Naive B cell (primary cell): ENCODE measurements at places on chromosomes 1 and 21.

- DNase-seq: no peak
Observed at GRCh38 chr21:45032977-45033710, 41.2 kb upstream of the ADARB1 start.

- no peak for DNase-seq
Observed at GRCh38 chr1:162035241-162035640, 11.6 kb upstream of the OLFML2B start.

DNA sequence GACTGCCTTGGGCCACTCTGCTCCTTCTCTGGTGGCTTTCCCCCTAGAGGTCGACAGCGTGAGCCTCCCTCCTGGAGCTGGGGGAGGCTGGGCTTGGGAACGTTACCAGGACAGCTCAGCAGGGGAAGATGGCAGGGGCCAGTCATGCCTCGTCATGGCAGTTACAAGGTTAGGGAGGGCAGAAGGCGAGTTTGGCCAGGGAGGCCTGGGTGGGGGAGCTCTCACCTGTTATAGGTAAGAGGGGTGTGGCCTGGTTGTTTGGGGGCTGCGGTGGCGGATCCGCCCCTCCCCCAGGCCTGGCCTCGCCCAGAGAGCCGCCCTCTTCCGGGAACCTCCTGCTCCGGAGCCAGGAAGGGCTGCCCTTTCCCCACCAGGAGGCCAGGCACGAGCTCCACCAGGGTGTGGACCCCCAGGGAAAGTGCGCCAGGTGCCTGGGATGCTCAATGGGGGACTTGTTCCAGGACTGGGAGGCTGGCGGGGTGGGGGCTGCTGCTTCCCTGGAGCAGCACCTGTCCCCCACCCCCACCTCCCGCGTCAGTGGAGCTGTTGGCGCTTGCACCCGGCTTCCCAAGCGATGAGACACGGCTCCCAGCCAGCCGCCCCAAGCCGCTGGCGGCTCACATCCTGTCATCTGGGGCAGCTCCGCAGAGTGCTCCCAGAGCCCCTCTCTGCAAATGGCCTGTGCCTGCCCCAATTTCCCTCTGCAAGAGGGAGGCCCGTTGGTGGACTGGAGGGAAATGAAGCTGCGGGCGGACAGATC, 23.6 kb upstream of the PKP1 start:
- DNase-seq: no peak

DNA sequence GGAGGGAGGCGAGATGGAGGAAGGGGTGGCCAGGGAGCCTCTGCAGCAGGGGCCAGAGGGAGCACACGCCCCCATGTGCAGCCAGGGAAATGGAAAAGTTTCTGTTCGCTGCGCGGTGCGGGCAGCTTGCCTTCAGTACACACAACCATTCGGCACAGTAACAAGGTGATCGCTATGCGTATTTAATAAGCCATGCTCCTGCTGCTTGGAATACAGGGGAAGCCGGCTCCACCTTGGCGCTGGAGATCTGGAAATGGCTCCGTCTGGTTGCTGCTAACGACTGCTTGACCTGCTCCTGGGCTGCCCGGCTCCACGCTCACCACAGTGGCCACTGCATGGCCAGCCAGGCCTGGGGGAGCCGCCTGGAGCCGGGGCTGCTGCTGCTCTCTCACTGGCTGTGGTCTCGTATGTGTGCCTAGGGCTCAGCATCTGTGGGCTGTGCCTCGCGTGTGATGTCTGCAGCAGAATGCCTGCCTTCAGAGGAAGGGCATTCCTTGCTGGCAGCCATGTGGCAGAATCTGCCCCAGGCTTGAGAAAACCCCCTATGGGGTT, 86.4 kb upstream of the ACTL8 start:
- no peak for DNase-seq

DNA sequence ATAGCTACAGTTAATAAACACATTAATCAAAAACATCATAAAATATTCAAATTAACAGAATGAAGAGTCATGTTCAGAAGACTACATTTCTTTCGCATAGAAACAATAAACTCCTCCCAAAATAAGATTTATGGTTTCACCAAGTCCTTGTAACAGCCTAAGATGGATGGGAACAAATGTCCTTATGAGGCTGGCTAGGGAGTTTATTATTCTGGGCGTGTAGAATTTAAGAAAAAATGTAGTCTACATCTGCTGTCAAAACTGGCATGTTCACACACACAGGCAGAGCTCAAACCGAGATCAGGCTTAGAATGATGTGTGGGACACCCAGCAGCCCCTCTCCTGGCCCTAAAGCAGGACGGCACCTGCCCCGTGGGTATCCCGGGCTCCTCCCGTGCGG, 101.1 kb downstream of the NPHP4 start:
- DNase-seq: no peak

GRCh38 chr1:56400526-56400925, 178.8 kb downstream of the PLPP3 start:
- no peak for DNase-seq

GRCh38 chr1:201426479-201427310, 5.2 kb upstream of the TNNI1 start:
- DNase-seq: no peak

DNA sequence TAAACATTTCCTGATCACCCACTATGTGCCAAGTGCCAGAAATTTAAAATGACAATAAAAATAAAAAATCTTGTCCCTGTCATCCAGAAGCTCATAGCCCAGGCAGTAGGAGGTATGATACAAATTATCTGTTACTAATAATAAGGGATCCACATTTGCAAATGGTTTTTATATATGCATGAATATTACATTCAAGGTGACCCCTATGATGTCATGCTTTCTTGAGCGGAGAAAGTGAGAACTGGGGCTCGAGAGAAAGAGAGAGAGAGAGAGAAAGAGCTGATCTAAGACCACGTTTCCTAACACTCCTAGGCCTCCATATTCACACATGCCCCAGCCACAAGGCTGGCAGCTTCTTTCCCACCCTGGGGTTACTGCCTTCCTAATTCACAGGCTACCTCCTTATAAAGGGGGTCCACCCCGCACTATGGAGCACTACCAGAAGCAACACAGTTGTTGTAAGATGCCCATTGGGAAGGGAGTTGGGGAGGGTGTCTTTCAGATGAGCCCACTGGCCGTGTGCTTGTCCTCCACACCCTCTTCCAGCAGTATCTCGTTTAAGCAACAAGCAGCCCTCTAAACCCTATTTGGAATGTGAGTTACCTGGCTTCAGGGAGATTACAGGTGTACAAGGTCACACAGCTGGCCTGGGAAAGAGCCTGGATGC, 28.8 kb upstream of the LRRN2 start:
- DNase-seq: no peak

DNA sequence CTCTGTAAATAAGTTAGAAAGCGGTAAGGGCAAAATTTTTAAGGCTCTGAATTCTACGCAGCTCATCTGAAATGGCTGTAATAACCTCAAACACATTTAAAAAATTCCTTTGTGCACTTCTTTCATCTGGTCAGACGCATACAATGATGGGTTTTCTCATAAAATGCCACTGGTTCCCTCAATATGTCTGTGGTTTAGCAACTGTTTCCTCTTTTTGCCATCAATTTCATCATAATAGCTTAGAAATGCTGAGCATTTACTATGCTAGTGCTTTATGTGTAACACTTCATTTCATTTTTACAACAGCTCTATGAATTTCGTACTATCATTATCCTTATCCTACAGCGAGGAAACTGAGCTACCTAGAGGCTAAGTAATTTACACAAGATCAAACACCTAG, 35.3 kb upstream of the DMRTA2 start:
- DNase-seq: no peak

GRCh38 chr1:184665360-184665759, 89.3 kb downstream of the EDEM3 start:
- DNase-seq: no peak

DNA sequence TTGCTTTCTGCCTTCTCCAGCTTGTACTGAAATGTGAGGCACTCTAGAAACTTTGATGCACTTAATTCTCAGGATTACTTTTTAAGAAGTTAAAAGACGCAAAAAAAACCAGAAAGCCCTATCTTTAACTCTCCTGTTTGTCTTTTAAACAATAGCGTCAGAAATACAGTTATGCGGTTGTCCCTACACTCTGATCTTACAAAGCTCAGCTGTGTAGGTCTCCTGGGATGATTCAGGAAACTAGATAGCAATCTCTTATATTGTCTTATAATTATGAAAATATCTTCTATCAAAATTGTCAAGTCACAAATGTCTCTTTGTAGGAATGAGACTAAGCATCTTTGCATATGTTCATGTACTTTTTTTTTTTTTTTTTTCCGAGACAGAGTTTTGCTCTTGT, 26.9 kb upstream of the RCAN3 start:
- no peak for DNase-seq

- no peak for DNase-seq
Observed at GRCh38 chr1:57206038-57206437, 217.8 kb downstream of the DAB1 start.

GRCh38 chr1:22850681-22851080, 122.0 kb downstream of the LACTBL1 start:
- DNase-seq: no peak

- no peak for DNase-seq
Observed at GRCh38 chr1:76959556-76959955, 92.3 kb downstream of the ST6GALNAC5 start.
